HCT116 (cell line): ENCODE measurements at places on chromosomes 12 and 14. TPM values are rescaled to one million over a fixed set of nuclear protein-coding genes. Genes with fewer than 3 reads are reported as not detected.

DNA sequence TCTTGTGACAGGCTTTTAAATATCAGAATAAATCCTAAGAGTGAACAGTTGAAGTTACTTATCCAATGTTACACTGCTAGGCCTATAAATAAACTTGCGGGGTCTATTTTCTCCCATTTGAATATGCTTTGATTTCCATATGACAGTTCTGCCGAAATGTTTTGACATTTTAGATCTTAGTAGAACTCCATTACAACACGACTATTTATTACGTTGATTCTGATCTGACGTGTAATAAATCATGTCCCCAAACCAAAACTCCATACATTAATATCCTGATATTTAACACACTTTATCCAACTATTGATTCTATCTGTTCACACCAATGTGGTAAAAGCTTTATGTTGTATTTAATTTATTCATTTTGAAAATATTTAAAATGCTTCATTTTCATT, 16.1 kb upstream of the NEMF start:
- no peak for DNase-seq

- DNase-seq, result no peak
Observed at GRCh38 chr12:288687-289086, 26.1 kb upstream of the SLC6A13 start.

DNA sequence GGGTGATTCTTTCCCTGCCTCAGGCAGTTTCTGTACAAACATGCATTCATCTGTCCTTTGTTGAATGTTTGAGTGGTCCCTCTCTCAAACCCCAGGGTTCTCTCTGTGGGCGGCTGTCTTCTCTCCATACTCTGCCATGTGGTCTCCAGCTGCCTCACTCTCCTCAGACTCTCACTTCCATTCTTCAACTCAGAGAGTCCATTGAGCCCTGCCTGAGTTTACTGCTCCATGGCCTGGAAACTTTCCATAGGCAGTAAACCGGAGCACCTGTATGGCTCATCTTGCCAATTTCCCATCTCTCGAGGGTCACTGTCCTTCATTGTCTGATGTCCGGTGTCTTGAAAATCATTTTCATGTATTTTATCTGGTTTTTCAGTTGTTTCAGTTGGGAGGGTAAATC, 11.3 kb downstream of the C14orf132 start:
- DNase-seq, result no peak

- DNase-seq, result no peak
Observed at GRCh38 chr12:104649921-104650320, 193.2 kb downstream of the CHST11 start.

DNA sequence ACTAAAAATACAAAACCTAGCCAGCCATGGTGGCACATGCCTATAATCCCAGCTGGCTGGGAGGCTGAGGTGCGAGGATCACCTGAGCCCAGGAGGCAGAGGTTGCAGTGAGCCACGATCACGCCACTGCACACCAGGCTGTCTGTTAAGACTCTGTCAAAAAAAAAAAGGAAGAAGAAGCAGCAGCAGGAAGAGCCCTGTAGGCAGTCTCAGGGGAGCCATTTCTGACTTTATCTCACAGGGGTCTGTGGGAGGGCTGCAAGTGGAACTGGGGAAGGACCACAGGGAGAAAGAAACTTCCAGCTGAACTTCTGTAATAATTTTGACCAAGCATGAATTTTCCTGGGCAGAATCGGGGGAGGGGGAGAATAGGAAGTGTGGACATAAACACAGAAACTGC, 32.7 kb downstream of the GARIN6 start:
- DNase-seq, result no peak

- no peak for DNase-seq
Observed at GRCh38 chr12:53560351-53560750, 53.1 kb upstream of the NPFF start.

GRCh38 chr14:76701436-76701835, 59.8 kb upstream of the VASH1 start:
- no peak for DNase-seq

DNA sequence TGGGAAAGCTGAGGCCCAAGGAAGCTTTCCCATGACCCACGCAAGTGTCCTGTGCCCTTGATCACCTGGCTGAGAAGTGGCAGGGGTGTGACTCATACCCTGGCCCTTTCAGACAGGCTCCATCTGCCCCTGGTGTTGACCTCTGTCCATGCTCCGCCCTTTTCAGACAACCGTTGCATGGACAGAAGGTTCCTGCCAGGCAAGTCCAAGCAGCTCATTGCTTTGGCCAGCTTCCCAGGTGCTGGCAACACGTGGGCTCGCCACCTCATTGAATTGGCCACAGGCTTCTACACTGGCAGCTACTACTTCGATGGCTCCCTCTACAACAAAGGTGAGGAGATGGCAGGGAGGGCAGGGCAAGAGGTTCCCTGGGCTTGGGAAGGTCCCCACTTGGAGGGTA, 103.5 kb downstream of the WSCD2 start:
- DNase-seq, result peak; percentile 6

DNA sequence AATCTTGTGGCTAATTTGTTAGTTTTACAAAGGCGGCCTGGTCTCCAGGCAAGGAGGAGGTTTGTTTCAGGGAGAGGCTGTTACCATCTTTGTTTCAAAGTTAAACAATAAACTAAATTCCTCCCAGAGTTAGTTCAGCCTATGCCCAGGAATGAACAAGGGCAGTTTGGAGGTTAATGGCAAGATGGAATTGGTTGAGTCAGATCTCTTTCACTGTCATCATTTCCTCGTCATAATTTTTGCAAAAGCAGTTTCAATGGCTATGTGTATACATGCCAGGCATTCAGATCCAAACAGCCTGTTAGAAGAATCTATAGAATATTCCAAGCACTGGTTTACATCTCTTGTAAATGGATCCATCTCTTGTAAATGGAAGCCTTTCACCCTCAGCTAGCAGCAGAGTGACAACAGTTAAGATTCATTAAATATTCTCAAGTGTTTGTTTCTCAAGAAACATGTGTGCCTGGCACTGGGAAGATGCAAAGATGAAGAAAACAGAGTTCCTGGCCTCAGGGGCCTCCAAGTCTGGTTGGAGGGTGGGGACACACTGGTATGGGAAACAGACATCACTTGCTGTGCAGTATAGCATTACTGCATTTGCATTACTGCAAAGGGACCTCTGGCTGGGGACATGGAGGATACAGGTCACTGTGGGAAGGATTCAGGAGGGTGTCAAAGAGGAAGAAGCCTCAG, 65.8 kb downstream of the RIN3 start:
- no peak for DNase-seq

- DNase-seq, result no peak
Observed at GRCh38 chr14:34338056-34338455, 124.0 kb downstream of the SPTSSA start.

GRCh38 chr12:25074954-25075353, 120.0 kb downstream of the DNAI7 start:
- DNase-seq, result no peak

- no peak for DNase-seq
Observed at GRCh38 chr12:20528208-20528607, 159.9 kb downstream of the PDE3A start.

DNA sequence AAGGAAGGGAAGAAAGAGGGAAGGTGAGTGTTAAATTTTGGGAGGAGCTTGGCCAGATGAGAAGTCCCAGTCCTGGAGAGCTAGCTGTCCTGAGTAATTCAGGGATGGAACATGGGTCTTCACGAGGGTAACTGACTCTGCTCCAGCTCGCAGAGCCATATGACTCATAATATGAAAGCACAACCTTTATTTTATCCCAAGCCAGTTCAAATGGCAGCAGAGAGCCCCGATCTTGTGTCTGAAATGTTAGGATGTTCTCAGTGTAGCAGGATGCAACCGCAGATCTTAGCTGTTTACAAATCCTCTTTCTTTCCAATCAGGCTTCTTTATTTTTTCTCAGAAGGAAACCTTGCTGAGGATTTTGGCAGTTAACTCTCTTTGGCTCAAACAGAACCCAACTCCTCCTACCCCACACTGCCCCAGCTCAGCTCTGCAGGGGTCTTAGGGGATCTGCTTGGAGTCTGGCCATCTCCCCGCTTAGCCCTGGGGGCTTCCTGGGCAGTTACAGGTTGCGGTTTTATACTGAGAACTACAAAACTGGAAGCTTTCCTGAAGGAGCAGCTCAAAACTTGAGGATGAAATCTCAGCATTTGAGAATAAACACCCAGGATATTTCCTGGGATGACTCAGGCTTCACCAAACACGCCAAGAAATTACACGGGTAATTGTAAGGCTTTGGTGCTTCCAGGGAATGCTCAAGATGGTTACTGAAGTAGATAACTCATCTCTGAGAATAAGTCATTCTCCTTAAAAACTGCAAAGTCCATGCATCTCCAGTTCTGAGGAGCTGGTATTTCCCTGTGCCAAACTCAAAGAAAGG, 92.5 kb downstream of the VCPKMT start:
- no peak for DNase-seq

DNA sequence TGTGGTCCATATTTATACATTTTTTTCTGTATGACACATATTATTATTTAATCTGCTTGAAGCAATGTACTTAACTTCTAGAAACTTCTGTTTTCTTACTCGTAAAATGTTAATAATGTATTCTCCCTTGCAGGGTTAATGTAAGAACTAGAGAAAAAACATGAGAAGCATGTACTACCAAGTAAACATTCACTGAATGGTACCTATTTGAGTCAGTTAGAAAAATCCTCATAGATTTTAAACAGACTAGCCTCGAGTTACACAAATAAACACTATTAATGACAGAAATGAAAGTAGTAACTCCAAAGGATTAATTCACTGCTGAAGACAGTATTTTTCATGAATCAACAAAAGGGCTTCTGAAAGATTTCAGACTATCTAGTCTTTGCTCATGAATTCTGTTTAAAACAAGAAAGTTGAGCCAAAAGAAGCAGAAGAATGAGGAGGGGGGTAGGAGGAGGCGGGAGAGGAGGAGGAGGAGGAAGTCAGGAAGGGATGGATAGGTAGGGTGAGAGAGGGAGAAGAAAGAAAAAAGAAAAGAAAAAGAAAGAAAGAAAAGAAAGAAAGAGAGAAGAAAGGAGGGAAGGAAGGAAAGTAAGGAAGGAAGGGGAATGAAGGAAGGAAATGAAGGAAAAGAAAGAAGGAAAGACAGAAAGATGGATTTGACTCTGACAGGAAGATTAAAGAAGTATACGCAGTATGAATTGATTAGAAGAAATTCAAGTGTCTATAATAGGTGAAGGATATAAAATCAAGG, 68.2 kb upstream of the CCDC91 start:
- DNase-seq, result no peak

DNA sequence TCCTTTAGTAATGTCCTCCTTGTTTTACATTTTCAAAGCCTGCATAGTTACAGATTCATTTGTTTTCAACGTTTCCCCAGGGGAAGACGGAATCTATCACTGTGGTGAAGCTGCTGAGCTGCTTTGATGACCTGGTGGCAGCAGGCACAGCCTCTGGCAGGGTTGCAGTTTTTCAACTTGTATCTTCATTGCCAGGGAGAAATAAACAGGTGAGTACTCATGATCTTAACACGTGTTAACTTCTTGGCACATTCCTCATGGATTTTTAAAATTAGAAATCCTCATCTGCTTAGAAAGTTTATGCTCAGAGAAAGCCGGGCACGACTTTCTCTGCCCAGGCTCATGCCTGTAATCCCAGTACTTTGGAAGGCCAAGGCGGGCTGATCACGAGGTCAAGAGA, 44.5 kb downstream of the TECPR2 start:
- DNase-seq, result no peak

DNA sequence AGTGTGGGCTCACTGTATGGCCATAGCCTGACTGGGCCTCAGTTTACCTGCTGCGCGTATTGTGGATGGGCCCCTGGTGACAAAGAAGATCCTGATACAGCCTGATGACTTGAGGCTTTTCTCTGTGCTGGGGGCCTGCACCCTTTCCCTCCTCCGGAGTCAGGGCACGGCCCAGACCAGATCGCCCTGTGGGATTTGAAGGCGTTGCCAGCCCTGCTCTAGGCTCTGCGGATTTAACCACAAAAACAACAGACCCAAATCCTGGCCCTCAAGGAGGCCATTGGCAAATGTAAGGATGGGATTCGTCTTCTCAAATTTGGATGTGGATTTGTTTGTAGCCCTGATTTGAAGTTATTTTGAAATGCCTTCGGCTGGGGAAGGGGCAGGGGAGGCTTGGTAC, 195.8 kb downstream of the TSPAN9 start:
- no peak for DNase-seq

DNA sequence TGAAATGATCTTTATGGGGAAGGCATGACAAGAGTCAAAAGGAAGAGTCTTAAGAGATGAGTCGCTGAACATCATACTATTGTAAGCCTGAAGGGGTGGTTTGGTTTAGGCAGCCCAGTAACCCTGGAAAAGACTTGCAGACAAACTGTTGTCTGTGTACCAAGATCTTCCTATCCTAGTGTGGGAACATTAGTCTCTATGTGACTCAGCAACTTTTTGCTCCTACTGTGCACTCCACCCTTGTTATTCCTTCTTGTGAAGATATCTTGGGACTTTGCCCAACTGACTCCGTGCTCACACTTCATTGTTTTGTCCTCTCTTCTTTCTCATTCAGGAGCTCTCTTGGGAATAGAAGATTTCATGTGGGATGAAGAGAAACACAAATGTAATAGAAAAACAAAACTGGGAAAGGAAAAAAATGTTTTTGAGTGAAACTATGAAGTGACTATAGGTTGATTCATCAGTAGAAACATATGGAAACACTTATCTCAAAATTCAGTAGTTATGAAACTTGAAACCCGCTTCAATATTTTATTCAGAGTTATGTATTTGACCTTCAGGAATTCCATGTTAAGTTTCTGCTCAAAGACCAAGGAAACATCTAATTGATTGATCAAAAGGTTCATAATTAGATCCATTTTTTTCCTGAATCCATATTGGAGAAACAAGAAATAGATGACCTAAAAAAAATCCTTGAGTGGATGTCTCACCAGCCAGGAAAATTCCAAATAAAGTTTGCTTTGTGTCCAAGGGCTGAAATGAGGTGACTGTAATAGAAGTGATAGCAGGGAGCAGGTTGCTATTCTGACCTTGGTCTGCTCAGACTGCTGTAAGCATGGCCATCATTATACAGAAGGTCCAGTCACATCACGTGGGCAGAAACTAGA, 67.2 kb downstream of the BTG1 start:
- DNase-seq, result peak; percentile 12

GRCh38 chr14:24726480-24726879, 92.5 kb upstream of the GZMB start:
- no peak for DNase-seq

- no peak for DNase-seq
Observed at GRCh38 chr12:105331805-105332251, 1.3 kb downstream of the C12orf75 start.

- DNase-seq, result no peak
Observed at GRCh38 chr12:124153392-124153791, 141.5 kb upstream of the RFLNA start.

RIMKLB gene
- total RNA-seq, result 0.39 TPM

NRXN3 gene
- not detected for total RNA-seq

KCNJ8 gene
- 0.17 TPM for total RNA-seq

ANKRD33 gene
- not detected for total RNA-seq

TMPRSS12 gene
- not detected for total RNA-seq

POTEM gene
- total RNA-seq, result not detected
